PC-3 (cell line): ENCODE measurements at places on chromosomes 7 and 10. TPM values are rescaled to one million over a fixed set of nuclear protein-coding genes. Genes with fewer than 3 reads are reported as not detected.

The HHEX gene
- total RNA-seq: 2.2 and 3.2 TPM in 2 replicates

The ERVW-1 gene
- not detected in 2 replicates for total RNA-seq

DNA sequence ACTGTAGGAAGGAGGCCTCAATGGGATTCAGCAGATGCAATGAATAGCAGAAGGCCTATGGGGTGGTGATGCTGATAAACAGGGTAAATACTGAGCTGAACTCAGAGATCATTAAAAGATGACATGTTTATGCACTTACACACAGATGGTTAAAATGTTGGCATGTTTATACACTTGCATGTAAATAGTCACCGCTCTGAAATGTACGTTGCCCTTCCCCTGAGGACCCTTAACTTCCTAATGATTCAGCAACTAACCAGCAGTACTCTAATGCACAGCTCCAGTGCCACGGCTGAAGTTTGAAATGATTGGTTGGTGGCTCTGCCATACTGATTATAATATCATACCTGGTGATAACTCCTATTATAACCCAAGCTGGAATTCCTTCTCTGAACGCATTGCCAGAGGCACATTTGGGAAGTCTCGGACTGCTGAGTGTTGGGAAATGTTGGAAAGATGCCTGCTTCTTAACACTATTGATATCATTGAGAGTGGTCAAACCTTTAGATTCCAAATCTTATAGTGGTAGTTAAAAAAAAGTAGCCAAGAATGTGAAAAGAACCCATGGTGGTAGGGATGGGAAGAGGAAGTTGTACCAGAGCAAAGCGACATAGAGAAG is 3.7 kb upstream of the CAV1 start:
- DNase-seq: peak; percentile 83

DNA sequence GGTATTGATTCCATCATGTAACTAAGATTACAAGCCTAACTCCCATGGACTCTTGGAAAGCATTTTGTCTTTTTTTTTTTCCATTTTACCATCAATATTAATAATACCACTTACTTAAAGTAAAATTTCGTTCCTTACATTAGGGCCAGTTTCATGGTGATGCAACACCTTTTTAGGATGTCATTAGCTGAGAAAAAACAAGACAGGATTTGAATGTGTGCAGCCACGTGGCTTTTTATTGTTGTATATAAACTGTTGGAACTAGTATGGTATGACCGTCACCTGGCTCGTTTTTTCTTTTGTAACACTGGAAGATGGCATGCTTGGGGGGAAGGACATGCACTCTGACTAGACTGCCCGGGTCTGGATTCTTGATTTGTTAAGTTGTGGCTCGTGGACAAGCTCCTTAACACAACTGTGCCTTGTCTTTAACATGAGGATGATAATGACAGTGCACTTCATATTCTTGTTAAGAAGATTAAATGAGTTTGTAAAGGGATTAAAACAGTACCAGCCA is 42.1 kb downstream of the ARHGAP21 start:
- no peak for DNase-seq

- DNase-seq: no peak
Observed at GRCh38 chr10:93462371-93462770, 19.8 kb downstream of the MYOF start.

GRCh38 chr7:141737118-141737835 is 881 bp upstream of the SSBP1 start:
- peak; percentile 8 for DNase-seq

- no peak for DNase-seq
Observed at GRCh38 chr7:55101359-55101758, 82.5 kb downstream of the EGFR start.

DNA sequence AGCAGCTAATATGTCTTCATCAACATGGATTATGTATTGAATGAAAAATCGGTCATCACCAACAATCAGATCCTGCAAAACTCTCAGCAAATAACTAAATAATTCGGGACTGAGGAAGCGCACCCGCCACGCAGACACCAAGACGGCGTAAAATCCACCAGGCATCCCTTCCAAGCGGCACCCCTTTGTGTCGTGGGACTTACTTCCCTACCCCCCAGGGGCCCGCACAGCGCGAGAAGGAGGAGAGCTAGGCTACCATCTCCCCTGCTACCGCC is 721 bp downstream of the ARL3 start:
- DNase-seq: no peak

DNA sequence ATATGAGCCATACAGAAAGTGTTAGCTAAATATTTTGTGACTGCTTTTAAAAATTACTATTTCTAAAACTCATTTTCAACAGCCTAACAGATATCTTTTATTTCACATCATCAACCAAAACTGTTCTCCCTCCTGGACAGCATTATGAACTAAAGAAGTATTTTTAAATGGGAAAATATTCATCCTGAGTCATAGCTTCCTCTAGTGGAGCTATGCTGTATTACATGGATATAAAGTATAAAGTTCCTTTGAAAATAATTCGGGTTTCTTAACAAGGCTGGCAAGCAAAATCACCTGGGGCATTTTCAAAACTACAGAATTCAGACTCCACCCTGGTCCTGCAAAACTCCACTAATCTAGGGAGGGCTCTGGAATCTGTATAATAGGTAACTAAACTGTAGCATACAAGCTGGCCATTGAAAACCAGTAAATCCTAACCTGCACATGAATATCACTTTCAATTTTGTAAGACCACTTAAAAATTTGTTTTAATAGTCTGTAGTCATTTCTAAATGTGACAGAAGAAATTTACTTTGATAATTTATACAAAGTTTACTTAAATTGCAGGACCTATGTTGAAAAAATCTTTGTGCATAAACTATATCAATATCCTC is 53.5 kb downstream of the SCIN start:
- peak; percentile 74 for DNase-seq

DNA sequence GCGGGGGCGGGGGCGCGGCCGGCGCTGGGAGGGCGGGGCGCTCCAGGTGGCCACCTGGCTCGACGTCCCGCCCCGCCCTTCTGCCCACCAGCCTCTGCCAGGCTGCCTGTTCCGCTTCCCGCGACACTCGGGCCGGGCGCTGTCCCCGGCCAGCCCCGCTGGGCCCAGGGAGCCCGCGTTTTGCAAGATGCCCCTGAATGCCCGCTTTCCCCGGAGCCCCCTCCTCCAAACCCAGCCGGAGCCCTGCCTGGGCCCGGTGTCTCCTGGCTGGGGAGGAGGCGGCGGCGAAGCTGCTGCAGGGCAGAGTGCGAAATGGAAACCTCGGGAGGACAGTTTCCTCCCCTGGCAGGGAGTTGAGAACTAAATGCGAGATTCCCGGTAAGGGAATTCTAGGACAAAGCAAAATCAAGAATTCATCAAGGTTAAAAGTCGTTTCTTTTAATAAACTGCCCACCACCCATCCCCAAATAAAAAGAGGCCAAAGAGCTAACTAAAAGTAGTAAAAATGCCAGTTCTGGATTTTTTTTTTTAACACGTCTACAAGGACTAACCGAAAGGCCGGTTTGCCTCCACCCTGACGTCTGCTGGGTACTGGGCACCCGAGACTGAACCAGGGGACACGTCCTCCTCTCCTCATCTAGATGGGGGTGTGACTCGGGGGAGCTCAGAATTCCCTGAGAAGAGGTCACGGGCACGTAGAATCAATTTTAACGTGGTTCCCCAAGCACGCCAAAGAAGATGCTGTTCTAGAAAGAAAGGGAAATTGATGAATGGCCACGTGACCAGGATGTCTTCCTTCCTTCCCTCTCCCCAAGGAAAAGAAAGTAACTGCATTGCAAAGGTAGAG is 200.4 kb upstream of the NFE2L3 start:
- no peak for DNase-seq

DNA sequence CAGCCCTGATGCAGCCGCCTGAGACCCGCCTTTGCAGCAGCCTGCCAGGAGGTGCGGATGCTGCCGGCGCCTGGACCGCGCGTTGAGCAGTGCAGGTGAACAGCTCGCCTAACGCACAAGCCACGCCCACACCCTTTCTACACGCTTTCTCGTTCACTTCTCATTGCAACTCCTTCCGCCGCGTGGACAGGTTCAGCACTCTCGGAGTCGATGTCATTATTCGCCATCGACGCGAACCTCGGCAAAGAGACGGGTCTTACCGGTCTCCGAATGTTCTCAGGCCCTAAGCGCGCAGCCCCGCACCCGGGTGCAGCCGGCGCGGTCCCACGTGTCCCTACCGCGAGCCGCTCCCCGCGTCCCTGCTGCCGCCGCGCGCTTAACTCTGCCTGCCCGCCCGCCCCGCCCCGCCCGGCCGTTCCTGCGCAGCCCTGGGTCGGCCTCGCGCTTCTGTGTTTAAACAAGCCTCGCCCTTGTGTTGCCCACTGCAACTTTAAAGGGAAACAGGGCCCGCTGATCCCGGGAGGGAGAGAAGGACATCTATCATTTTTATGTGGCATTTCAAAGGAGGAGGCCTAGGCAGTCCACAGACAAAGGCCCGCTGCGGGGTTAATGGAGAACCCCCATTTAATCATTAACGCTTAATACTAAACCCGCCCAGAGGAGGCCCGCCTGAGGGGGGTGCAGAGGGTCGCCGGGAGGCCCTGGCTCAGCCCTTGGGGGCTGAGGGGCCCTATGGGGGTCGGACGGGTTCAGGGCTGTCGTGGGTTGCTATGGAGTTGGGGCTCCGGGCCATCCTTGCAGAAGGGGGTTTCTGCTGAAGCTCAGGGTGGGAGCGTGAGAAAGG is 128.5 kb downstream of the WDR11 start:
- no peak for DNase-seq
